ENCODE measurements at places on chromosomes 4 and X. TPM values are rescaled to one million over a fixed set of nuclear protein-coding genes. Genes with fewer than 3 reads are reported as not detected.

The ELF4 gene
- total RNA-seq, result 0.23 TPM

The GPRASP1 gene
- 65.3 TPM for total RNA-seq

The ZNF718 gene
- total RNA-seq, result 29.5 TPM

The NSUN7 gene
- total RNA-seq, result 12.9 TPM

The FBXL5 gene
- 185 TPM for total RNA-seq

The SYP gene
- total RNA-seq, result 273 TPM

The WWC2 gene
- 21.0 TPM for total RNA-seq

The FHDC1 gene
- 8.5 TPM for total RNA-seq

The TMEM271 gene
- 13.1 TPM for total RNA-seq

The ZMAT1 gene
- total RNA-seq, result 8.5 TPM

The NOP14 gene
- total RNA-seq, result 9.2 TPM

The CACNA1F gene
- not detected for total RNA-seq

The SSX2B gene
- not detected for total RNA-seq

The CFP gene
- 1.4 TPM for total RNA-seq

The FAM241A gene
- 2.3 TPM for total RNA-seq

The RAB41 gene
- total RNA-seq, result not detected

The XAGE1A gene
- total RNA-seq, result not detected

The BST1 gene
- total RNA-seq, result 1.2 TPM

The APEX2 gene
- 3.2 TPM for total RNA-seq

The FGA gene
- total RNA-seq, result not detected

The TMPRSS11A gene
- total RNA-seq, result not detected

The NDP gene
- total RNA-seq, result 12.9 TPM

The P2RY8 gene
- under 0.01 TPM for total RNA-seq

The MAGEB1 gene
- total RNA-seq, result not detected

The CXCL8 gene
- 0.23 TPM for total RNA-seq

The OPRPN gene
- total RNA-seq, result not detected

The CXCL13 gene
- total RNA-seq, result not detected

The S100G gene
- total RNA-seq, result not detected

The PASD1 gene
- not detected for total RNA-seq

The AMOT gene
- 19.1 TPM for total RNA-seq

The CTAG1B gene
- total RNA-seq, result not detected

The NOX1 gene
- not detected for total RNA-seq

The ERAS gene
- 0.92 TPM for total RNA-seq

The NAP1L2 gene
- total RNA-seq, result 65.3 TPM

The SLC10A6 gene
- 0.23 TPM for total RNA-seq

The TRPC5OS gene
- 0.23 TPM for total RNA-seq

The CCDC149 gene
- 22.1 TPM for total RNA-seq

The COQ2 gene
- total RNA-seq, result 21.7 TPM

The SLITRK4 gene
- 59.3 TPM for total RNA-seq

The PNMA6F gene
- 6.9 TPM for total RNA-seq

The CPE gene
- 539 TPM for total RNA-seq

The HELT gene
- total RNA-seq, result 1.6 TPM

The CT45A3 gene
- not detected for total RNA-seq

All from diencephalon (tissue), 1 donor.